ENCODE measurements at places on chromosomes 7 and 10.

GRCh38 chr10:68897336-68897741, 3.8 kb upstream of the DDX50 start:
- DNase-seq = no peak

GRCh38 chr7:18200855-18201254, 173.2 kb upstream of the PRPS1L1 start:
- DNase-seq = no peak

DNA sequence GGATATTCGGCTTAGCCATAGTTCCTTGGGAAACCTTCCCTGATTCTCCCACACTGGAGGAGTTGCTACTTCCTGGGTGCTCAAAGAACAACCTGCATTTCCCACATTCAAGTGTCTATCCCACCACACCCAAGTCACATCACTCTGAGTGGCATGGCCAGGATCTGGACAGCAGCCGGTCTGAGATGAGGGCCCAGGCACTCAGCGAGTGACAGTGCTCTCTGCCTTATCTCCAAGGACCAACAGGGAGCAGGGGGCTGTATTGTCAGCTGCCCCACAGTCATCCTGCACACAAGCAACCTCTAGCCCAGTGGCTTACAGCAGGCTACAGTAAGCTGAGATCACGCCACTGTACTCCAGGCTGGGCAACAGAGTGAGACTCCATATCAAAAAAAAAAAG, 16.1 kb upstream of the SLC18A3 start:
- DNase-seq = no peak

DNA sequence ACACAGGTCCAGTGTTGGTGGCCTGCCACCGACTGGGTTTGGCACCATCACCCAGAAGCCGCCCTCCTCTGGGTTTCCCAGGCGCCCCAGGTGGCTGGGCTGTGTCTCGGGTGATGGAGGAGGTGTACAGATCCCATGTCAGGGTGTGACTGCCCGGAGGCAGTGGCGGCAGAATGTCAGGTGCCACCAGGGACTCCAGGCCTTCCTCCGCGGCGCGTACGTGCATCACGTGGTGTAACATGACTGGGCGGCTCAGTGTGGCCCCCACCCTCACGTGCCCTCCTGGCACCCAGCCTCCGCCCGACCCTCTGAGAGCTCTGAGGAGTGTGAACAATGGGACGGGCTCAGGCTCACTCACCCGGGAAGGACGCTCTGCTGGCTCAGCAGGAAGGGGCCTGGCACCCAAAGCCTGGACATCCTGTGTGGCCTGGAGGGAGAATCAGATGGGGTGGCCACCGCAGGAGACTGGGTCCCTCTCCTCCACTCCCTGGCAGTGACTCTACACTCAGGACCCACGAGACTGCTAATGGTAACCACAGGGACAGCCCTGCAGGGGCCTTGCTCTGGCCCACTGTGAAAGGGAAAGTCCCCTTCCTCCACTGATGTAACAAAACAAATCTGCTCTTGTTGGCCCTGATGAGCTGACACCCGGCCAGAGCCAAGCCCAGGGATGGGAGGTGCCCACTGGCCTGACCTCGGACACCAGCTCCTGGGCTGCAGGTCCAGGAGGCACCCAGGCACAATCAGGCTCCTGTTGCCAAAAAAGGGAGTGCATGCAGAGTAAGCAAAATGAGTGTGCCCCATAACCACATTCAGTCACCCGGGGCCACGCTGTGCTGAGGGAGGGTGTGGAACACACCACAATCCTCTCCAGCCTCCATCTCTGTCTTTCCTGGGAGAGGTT, 164.8 kb downstream of the PRKAG2 start:
- no peak for DNase-seq

GRCh38 chr7:85412912-85413311, 226.1 kb upstream of the SEMA3D start:
- no peak for DNase-seq

DNA sequence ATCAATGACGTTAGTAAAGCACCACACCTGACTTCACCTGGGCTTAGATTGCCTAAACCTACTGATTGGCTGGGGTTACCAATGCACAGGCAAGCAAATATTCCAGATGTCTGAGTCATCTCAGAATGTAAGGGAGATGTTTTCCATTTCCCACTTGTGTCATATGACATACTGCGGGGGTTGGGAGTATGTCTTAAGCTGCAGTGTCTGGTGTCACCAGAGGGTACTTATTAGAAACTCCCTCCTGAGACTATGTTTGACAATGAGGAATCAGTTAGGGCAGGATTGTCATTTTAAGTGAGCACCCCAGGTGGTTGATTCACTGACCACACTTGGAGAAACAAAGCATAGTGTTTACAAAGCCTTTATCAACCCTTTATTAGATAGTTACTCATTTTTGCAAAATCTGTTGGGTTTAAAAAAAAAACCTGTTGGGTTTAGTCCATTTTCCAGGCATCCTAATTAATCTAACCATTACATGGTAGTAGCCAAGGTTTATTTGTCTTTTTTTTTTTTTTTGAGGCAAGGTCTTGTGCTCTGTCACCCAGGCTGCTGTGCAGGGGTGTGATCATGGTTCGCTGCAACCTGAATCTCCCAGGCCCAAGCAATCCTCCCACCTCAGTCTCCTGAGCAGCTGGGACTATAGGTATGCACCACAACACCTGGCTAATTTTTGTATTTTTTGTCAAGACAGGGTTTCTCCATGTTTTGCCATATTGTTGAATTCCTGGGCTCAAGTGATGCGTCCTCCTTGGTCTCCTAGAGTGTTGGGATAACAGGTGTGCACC, 72.5 kb downstream of the CDK6 start:
- DNase-seq = no peak
